NCI-H526 (cell line): ENCODE measurements at places on chromosomes 2 and 18.

DNA sequence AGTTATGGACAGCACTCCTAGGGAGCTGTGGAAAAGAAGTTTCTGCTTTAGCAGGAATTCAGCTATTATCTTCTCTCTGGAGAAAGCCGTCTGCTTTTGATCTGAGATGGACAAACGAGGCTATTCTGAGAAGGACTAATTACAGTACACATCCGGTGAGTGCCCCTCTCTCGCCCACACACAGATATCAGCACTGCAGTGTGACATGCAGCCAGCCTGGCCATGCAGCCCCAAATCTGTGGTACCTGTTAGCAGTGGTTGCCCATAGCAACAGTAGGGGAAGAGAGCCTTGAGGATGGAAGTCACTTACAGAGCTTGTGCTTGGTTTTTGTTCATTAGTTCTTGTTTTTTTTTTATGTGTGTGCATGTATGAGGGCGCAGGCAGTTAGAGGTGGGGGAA lies 73.9 kb upstream of the TRIB2 start:
- DNase-seq, result no peak

- DNase-seq, result no peak
Measured at GRCh38 chr2:238915596-238915995, 67.7 kb downstream of the TWIST2 start.

DNA sequence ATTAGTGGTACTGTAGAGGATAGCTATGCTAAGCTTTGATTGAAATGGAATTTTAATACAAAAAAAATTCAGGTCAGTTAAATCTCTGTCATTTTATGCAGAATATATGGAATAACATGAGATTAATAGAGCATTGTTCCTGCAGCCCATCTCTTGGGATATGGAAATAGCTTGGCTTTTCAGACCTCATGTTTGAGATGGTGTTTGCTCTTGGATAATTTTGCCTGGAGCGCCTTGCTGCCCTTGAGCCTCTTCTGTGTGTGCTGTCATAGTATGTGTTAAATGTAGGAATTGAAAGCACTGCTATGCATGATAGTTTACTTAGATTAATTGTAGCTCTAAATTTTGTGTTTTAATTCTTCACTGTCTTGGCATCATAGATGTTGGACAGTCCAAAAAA lies 27.7 kb downstream of the GALNT1 start:
- peak; percentile 49 for DNase-seq

GRCh38 chr2:46548103-46548486 lies 68.7 kb downstream of the TMEM247 start:
- no peak for DNase-seq

- DNase-seq, result no peak
Measured at GRCh38 chr2:168188002-168188401, 59.4 kb downstream of the STK39 start.

GRCh38 chr2:138713069-138713496 lies 67.1 kb downstream of the NXPH2 start:
- DNase-seq, result peak; percentile 43

- DNase-seq, result no peak
Measured at GRCh38 chr2:205369813-205370212, 312.5 kb upstream of the NRP2 start.

GRCh38 chr2:134778372-134778771 lies 59.6 kb upstream of the TMEM163 start:
- DNase-seq, result no peak

- DNase-seq, result no peak
Measured at GRCh38 chr2:44550561-44550960, 188.8 kb downstream of the CAMKMT start.

DNA sequence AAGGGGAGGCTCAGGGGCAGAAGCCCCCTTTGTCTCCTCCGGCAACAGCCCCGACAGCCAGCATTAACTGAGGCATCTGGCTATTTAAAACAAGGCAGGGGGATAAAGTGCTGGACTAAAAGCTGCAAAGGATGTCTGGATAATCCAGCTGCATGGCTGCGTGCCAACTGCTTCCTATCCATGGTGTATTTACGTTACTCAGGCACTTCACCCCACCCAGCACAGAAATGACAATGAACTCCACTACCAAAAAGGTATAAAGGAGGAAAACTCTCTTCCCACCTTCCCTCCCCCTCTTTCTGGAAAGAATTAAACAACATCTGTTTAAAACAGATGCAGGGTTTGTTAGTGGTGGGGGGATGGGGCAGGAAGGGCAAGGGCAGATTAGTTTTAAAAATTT lies 82.5 kb downstream of the SPRED2 start:
- no peak for DNase-seq
